ENCODE measurements at places on chromosomes 4 and X.

DNA sequence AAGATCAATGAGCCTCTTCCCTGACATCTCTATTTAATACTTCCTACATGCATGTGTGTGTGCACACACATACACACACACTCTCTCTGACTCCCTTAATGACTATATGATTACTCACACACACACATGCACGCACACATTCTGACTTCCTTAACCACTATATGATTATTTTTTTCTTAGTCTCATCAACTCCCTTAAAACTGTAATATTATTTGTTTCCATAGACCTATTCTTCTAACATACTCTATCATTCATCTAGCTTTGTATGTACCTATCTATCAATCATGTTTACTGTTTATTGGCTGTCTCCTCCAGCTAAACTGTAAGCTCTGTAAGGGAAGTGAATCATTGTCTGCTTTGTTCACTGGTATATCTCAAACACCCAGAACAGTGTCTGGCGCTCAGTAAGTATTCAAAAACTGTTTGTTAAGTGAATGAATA is 236.6 kb downstream of the RASL11B start:
- DNase-seq = peak; percentile 45

DNA sequence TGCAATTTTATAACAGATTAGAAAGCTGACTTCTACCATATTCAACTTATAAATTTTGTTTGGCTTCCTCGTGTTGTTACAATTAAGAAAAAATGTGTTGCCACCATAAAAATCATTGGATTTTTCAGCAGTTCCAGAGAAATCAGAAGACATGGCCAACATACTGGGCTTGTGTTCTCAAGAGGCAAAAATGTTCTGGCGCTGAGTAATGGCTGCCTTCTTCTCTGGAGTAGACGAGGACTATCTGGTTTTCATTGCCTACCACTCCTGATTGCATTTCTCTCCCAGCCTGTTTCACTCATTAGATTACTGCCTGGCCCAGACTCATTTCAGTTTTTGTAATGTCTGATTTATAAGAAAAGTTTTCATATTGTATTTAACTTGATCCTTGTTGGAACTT is 122.3 kb downstream of the ARHGAP10 start:
- no peak for DNase-seq

- no peak for DNase-seq
Observed at GRCh38 chrX:120697053-120697452, 67.2 kb upstream of the C1GALT1C1 start.

DNA sequence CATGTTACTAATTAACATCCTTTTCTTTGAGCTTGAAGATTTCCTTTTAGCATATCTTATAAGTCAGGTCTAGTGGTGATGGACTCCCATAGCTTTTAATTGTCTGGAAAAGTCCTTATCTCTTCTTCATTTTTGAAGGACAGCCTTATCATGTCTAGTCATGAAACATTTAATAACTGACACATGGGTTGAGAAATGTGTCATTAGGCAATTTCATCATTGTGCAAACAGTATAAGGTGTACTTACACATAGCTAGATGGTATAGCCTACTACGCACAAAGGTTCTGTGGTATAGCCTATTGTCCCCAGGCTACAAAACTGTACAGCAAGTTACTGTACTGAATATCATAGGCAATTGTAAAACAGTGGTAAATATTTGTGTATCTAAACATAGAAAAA is 34.5 kb upstream of the ALG13 start:
- DNase-seq = no peak

- DNase-seq = no peak
Observed at GRCh38 chr4:86272669-86273068, 87.2 kb downstream of the MAPK10 start.

GRCh38 chrX:154661170-154661569 is 7.8 kb upstream of the CTAG2 start:
- DNase-seq = peak; percentile 43

DNA sequence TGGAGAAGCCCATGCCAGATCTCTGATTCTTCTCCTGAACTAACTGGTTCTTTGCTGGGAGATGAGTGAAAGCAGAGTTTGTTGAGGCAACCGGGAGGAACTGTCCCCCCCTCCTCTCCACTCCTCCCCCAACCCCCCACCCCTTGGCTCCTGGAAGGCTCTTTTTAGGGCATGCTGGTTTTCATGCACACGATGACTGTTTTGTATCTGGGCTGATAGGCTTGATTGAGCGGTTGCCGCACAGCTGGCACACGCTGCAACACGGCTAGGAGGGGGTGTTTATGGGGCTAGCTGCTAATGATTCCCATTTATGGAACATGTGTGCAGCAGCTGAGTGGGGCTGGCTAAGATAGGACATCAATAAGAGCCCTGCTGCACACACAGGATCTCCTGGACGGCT is 137.2 kb downstream of the SMIM20 start:
- no peak for DNase-seq

DNA sequence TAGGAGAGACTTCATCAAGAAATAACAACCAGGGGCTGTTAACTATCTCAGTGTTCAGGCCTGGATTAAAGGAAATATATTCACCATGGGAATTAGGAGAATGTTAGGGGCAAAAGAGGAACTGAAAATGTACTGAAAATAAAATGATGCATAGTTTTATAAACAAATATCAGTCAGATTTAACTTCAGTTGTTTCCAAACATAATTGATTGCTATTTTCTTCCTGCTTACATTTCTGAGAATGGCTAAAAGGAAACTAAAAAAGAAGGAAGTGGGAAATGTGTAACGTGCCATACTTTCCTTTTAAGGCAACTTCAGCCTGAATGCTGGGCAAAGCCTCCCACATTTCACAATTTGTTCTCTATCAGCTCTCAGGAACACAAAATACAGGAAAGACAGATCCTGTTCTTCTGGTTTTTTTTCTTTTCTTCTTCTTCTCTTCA is 178.1 kb downstream of the MAML3 start:
- DNase-seq = no peak

GRCh38 chr4:186151499-186151898 is 39.9 kb upstream of the CYP4V2 start:
- no peak for DNase-seq

GRCh38 chr4:99735822-99736221 is 78.2 kb upstream of the C4orf54 start:
- no peak for DNase-seq

- peak; percentile 50 for DNase-seq
Observed at GRCh38 chr4:87057835-87058355, 123.1 kb downstream of the AFF1 start.

- no peak for DNase-seq
Observed at GRCh38 chr4:11299836-11300235, 128.9 kb downstream of the HS3ST1 start.

DNA sequence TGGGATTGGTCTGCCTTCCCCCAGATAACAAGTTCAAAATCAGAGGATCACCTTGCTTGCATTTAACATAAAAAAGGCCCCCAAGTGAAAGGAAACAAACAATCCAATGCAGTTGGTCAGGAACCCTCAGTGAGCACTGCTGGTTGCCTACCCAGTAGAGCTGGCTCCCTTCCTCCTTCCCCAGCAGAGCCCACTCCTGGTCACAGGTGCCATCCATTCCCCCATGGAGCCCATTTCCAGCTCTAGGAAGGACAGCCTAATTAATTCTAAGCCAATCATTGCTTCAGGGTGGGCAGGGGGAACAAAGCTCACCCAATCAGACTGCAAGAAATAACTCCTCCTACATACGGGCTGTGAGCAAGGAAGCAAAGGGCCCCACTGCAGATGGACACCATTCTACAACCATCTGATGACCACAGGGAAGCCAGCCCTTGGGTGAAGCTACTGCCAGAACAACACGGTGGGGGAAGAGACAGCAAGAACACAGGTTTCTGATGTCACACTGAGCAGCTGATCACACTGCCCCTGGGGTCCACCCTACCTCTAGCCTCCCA is 86.5 kb downstream of the SH3KBP1 start:
- DNase-seq = no peak

DNA sequence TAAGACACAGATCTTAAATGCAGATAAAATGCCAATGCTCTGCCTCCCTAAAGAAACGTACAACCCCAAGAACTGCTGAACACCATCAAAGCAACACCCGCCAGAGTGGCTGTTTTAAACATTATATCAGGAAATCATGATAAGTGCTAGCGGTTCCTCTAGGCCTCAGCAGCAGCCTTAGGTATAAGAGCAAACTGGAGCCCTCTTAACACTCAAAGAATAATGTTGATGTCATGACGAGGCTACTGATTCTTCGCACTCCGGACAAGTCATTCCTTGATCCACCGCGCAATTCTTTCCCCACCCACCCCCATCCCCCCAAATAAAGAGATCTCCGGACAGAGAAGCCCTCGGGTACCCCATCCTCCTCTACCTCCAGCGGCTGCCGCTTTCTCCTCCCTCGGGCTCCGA is 507 bp downstream of the LIN54 start:
- peak; percentile 36 for DNase-seq

- no peak for DNase-seq
Observed at GRCh38 chrX:9927698-9928482, 39.3 kb upstream of the CLDN34 start.

- DNase-seq = no peak
Observed at GRCh38 chrX:49153467-49153866, 9.1 kb upstream of the MAGIX start.

Measured in M059J (cell line).